Occipital lobe (tissue), 3 donors: ENCODE measurements at places on chromosomes 6 and 20. TPM values are rescaled to one million over a fixed set of nuclear protein-coding genes. Genes with fewer than 3 reads are reported as not detected.

GRCh38 chr20:45945678-45946148 lies 11.2 kb downstream of the PCIF1 start:
- no peak for DNase-seq

The RPN2 gene
- total RNA-seq = 105 TPM

The TUBB2B gene
- 4,324 TPM for total RNA-seq

DNA sequence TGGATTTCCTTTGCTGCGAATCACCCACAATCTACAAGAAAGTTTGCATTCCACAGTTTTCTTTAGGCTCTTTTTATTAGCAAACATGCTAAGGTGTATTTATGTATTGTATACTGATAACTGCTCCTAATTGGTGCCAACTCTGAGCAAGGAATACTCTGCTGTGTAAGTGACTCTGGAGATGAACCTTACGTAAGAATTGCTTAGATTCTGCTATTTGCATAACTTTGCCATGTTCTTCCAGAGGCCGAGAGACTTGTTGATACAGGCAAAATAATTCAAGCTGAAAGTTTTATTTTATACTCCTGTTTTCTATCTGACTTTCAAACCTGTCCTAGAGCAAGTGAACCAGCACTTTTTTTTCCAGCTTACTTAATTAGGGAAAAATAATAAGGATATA lies 461.3 kb downstream of the GJA1 start:
- no peak for DNase-seq

DNA sequence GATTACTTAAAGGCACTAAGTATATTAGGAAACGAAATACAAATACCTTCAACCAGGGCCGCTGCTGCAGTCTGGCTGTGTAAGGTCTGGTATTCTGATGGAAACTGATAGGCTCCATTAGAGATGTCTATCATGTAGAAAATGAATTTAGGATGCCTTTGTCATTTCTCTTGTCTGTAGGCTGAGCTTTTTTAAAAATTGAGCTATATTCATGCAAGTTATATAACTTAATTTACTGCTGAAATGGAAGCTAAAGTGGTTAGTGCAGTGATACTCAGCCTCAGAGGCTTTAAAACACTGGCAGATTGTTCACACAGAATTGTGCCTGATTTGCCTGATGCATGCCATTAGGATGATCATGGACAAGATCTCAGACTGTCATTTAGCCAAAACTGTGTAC lies 286.2 kb upstream of the QKI start:
- DNase-seq = no peak

- no peak for DNase-seq
These were observed 11.9 kb downstream of the XKR7 start for GRCh38 chr20:31979713-31980426.

The NOL7 gene
- total RNA-seq = 44.1 TPM

DNA sequence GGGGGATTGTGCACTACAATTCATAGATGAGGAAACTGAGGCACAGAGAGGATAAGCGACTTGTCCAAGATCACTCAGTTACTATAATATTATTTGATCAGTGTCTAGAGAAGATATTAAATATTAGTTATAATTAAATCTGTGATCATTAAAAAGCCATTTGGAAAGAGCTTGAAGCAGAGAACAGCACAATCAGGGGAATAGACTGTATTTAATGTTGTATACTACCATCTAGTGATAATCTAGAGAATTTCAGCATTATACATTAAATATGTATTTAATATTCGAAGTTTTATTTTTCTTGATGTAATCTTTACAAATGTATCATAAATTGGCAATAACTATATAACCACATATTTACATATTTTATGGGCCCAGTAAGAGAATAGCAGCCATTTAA lies 20.1 kb upstream of the MTCL3 start:
- DNase-seq = no peak

DNA sequence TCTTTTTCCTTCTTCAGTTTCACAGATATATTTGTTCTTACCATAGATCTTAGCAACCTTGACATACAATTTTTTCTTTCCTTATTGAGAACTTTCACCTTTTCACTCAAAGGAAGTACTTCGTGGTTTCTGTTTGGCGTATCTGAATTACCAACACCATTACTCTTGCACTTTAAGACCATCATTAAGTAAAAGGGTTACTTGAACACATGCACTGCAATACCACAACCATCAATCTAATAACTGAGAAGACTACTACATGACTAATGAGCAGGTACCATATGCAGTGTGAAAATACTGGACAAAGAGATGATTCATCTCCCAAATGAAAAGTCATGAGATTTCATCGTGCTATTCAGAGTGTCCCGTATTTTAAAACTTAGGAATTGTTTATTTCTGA lies 21.7 kb upstream of the SENP6 start:
- DNase-seq = no peak

The EFCAB8 gene
- not detected for total RNA-seq

- no peak for DNase-seq
These were observed 55.6 kb downstream of the KIAA0408 start for GRCh38 chr6:127403636-127404035.

DNA sequence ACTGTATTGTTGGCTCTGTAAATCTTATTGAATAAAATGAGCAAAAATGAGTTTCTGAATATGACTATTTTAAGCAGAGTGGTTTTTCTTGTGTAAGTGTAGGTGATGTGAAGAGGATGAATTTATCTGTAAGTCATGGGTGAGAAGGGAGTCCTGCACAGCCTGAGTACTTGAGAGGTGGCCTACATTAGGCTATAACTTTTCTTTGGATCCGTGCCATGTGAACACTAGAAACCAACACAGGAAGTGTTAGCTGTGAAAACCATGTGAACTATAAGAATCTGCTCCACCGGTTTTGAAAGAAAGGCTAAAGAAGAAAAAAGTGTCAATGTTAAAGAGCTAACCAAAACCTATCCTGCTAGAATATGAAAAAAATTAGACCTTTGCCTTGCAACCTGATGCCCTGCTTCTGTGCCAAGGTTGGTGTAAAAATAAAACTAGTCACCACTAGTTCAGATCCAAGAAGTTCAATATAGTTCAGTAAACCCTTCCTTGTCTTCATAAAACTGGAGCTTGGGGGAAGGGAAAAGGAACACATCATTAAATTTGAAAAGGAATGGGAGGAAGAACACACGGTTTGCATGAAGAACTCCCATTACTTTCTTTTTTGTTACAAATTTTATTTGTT lies 21.3 kb downstream of the PLCB1 start:
- DNase-seq = no peak

- DNase-seq = no peak
These were observed 29.4 kb downstream of the ZNF292 start for GRCh38 chr6:87184762-87185250.

- DNase-seq = no peak
These were observed 22.7 kb upstream of the BMP2 start for GRCh38 chr20:6744805-6745204.

The SPEF1 gene
- 0.16 TPM for total RNA-seq

GRCh38 chr6:106974999-106975737 lies 639 bp upstream of the CD24 start:
- no peak for DNase-seq

DNA sequence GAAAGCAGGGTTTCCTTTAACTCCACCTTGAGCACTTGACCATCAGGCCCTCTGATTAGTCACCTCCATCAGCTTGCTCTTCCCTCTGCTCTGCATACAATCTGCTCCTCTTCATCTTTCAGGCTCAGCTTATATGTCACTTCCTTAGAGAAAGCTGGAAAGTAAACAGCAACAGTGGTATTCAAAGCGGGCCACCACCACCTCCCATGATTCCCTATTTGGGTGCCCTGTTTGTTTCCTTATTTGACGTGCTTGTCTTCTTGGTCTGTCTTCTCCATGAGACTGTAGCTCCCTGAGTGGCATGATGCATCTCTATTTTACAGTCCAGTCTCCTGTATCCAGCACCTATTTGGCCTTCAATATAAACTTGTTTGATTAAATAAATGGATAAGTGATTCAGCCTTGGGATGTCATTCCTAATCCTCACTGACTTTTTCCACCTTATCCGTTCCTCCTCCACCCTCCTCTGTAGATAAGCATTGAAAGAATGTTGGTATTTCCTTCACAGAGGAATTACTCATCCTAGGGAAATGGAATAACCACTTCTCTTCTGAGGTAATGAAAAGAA lies 102.8 kb upstream of the SGK1 start:
- DNase-seq = no peak

The LRRC73 gene
- total RNA-seq = 2.7 TPM

DNA sequence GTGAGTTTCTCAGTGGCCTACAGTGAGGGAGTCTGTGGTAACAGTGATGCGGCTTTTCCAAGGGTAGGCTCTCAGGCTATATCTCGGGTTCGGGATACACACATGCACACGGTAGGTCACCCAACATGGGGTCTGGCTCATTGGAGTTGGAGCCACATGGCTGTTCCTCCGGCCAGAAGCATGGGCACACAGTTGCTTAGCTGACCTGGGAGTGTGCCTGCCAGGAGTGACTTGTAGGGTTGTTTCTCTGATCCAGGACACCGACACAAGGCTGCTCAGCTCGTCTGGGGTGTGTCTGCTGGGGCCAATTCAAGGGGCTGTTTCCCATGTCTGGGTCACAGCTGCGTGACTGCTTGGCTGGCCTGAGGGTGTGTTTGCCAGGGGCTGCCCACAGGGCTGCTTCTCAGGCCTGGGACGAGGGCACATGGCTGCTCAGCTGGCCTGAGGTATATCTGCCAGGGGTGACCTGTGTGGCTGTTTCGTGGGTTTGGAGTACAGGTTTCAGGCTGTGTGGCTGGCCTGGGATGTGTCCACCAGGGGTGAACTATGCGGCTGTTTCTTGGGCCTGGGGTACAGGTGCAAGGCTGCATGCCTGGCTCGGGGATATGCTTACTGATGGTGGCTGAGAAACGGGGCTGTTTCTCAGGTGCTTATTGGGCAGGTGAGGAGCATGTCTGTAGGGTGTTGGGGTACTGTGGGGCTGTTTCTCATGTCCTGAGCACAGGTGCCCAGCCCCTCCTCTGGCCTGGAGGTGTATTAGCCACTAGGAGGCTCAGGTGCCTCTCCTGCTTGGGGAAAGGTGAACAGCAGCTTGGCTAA lies 15.2 kb downstream of the KIF25 start:
- no peak for DNase-seq

- DNase-seq = no peak
These were observed 317.1 kb downstream of the BMP7 start for GRCh38 chr20:56949318-56949717.

DNA sequence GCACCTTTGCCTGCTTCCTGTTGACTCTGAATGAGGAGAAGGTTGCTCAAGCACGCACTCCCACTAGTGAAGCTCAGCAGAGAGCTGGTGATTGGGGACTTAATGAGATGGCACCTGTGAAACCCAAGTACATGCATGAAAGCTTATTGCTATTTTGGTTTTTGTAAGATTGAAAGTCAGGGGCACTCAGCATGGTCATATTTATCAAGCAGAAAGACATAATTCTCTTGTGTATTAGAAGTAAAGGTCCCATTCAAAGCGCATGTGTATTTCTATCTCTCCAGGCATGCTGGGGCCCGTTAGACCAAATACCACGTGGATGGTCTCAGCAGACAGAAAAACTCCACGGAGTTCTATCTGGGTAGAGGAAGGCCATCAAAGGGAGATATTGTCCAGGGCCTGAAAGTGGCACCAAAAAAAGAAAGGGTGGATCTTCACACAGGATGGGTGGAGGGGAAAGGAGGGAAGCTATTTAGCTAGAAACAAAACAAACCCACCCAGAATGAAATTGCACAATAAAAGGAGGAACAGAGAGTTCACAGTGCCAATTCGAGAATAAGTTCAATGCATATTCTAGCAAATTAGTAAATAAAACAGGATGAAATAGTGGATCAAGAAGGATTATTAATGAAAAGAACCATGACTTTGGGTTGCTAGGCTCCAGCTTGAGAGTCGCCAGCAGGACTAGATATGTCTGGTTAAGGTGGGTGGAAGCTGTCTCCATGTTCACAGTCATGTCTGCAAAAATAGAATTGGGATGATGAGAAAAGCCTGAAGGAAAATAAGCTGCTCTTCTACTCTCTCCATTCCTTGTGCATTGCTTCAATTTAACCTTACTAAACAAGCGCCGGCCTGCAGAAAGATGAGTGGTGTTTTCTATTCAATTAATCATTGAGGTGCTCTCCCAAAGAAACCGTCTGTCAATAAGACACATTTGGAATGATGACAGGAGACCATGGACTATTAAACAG lies 224.9 kb upstream of the DTNBP1 start:
- no peak for DNase-seq

The HUS1B gene
- total RNA-seq = 1.9 TPM

- no peak for DNase-seq
These were observed 4.6 kb upstream of the GJB7 start for GRCh38 chr6:87333591-87334181.

The TPBG gene
- 2.2 TPM for total RNA-seq

The MDFI gene
- total RNA-seq = 11.7 TPM

- no peak for DNase-seq
These were observed 234.5 kb upstream of the MAN1A1 start for GRCh38 chr6:119584088-119584487.

The CYP21A2 gene
- total RNA-seq = not detected

The ACSS1 gene
- 3.7 TPM for total RNA-seq

GRCh38 chr6:108872141-108872557 lies 23.9 kb downstream of the ARMC2 start:
- DNase-seq = peak; percentile 44

- DNase-seq = no peak
These were observed 59.4 kb downstream of the ADGRF5 start for GRCh38 chr6:46862381-46862780.

GRCh38 chr6:123527406-123527805 lies 109.3 kb downstream of the TRDN start:
- DNase-seq = no peak

- DNase-seq = no peak
These were observed 792.4 kb downstream of the QKI start for GRCh38 chr6:164206807-164207423.

GRCh38 chr6:139161817-139162284 lies 27.0 kb downstream of the HECA start:
- no peak for DNase-seq

DNA sequence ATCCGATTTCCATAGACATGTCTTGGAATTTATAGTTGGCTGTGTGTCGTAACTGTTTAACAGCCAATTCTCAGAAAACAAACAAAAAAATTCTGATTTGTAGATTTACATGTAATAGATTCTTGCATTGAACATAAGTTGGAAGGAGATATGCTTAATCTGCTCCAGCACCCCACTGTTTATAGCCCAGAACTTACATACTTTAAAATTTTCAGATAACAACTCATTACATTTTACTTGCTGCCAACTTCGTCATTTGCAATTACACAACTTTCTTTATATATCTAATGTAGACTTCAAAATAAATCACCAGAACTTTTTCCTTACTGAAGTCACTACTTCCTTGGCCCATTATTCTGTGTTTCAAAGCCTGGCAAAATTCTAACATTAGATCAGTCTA lies 472.3 kb upstream of the EYS start:
- no peak for DNase-seq

DNA sequence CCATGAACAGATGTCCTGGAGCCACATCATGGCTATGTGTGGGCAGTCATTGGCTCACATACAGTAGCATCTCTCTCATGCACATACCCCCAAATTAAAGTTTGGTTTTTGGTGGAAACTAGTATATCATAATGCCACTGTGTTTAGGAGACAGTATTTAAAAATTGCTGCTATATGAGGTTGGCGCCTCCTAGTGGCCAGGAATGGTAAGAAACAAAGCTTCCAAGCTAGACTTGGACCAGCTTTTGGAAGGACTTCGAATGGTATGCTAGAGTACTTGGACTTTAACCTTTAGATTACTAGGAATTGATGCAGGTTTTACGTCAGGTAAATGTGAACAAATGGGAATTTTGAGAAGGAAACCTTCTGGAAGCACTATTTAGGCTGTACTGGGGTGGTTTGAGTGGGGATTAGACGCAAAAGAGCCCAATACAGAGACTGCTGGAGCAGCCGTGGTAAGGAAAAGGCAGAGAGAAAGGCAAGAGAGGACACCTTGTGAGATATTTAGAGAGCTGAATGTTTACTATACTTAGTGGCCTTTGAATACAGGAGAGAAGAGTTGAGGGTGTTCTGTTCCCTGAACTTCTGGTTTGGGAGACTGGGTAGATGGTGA lies 23.8 kb downstream of the PRSS35 start:
- DNase-seq = no peak
